ENCODE measurements at places on chromosomes 1 and 21. TPM values are rescaled to one million over a fixed set of nuclear protein-coding genes. Genes with fewer than 3 reads are reported as not detected.

Gene DCST2
- 0.14 TPM for polyA plus RNA-seq

Gene THEM5
- not detected for polyA plus RNA-seq

Gene BEND5
- 1.2 TPM for polyA plus RNA-seq

Gene DENND2C
- 0.53 TPM for polyA plus RNA-seq

Gene TEX38
- polyA plus RNA-seq, result not detected

Gene TESK2
- 1.3 TPM for polyA plus RNA-seq

Gene SH3BP5L
- polyA plus RNA-seq, result 35.9 TPM

Gene SZRD1
- 149 TPM for polyA plus RNA-seq

GRCh38 chr1:191490303-191490702 lies 668.0 kb upstream of the RGS18 start:
- DNase-seq, result no peak

- no peak for DNase-seq
Observed at GRCh38 chr1:170020859-170021258, 53.6 kb downstream of the KIFAP3 start.

DNA sequence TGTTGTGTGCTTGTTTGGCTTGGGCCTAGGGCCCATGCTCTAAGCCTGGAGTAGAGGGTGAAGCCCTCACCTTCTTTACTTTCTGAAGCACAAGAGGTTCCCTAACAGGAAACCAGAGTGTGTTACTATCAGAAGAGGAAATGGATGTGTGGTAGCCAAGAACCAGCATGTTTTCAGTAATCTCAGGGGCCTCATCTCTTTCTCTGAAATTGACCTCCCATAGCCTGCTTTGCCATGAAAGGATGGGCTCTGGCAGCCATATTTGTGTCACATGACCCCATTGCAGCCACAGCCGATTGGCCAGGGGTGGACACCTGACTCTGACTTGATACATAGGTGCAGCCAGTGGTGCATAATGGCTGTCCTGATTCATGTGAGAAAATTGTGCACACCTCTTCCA lies 18.6 kb downstream of the A3GALT2 start:
- DNase-seq, result no peak

DNA sequence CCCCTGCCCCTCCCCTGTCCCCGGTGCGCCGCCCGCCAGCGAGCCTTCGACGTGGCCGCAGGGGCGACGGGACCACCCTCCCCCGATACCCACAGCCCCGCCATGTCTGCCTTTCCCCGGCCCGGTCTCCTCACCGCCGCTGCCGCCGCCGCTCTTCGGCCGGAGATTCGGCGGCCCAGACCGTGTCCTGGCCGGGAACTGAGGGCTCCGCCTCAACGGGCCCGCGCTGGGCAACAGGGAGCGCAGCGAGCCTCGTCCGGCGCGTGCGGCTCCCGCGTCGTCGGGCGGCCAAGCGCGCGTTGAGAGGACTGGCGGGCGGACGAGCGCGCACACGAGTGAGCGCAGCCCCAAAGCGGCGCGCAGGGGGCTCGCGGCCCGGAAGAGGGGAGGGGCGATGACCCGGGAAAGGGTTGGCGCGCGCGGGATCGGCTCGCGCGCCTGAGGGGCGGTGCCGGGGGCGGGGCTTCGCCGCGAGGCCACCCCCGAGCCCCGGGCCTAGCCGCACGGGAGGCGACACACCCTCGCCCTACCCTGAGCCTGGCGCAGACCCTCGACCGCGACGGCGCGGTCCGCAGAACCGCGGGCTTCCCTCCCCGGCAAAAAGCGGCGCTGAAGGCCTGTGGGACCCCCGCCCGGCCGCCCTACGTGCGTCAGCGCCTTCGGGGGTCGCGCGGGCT lies at the start of gene BTG3:
TSS of gene BTG3 (minus strand) at position 337 of the 677 bp plus-strand sequence. CDS start 3,757 bp downstream, outside the sequence.
- peak; percentile 76 for DNase-seq

DNA sequence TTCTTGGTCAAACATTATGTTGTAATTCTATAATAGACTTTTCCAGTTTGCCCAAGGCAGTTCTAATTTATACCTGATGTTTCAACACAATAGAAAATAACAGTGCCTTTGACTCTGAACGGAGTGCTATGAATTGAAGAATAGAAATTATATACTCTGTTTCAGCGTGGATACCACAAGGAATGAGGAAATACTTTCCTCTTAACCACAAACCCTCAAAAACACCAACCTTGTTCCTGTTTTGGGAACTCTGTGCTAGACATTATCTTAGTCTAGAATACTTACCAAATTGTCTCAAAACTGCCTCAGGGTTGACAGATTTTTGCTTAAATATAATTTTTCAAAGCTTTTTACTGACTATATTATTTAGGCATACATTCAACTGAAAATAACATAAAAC lies 1629.3 kb downstream of the MRPL39 start:
- no peak for DNase-seq

- DNase-seq, result no peak
Observed at GRCh38 chr1:85202092-85202863, 1.5 kb upstream of the SYDE2 start.

DNA sequence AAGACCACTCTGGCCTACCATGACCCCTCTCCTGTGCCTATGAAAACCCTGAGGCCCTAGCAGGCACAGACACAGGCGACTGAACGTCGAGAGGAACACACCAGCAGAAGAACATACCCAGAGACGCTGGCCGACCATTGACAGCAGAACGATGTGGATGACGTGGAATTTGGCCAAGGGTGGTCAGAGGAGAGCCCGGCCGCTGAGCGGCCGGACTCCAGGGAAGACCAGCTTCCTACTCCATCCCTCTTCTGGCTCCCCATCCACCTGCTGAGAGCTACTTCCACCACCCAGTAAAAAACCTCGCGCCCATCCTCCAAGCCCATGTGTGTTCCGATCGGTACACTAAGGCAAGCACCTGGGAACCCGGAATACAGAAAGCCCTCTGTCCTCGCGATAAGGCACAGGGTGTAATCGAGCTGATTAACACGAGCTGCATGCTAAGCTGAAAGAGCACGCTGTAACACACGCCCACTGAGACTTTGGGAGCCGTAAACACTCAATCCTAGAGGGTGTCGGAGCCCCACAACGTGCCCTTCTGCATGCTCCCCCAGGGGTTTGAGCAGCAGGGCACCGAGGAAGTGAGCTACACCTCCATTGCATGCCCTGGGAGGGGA lies 150.3 kb downstream of the CENPF start:
- no peak for DNase-seq

DNA sequence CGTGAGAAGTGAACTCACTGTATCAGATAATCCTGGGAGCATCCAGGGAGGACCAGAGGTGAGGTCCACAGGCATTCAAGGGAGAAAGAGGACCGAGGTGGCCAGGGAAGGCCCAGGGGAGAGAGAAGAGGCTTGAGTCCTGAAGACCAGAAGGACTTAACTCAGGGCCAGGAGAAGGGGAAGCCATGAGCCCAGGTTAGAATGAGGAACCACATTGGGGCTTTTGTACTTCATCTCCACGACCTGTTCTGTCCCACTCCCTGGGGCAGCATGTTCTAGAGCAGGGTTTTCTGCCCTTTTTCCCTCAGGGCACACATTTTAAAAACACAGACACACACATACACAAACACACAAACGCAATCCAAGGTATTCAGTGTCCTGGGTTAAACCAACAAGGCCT lies 8.4 kb downstream of the LGR6 start:
- DNase-seq, result no peak

DNA sequence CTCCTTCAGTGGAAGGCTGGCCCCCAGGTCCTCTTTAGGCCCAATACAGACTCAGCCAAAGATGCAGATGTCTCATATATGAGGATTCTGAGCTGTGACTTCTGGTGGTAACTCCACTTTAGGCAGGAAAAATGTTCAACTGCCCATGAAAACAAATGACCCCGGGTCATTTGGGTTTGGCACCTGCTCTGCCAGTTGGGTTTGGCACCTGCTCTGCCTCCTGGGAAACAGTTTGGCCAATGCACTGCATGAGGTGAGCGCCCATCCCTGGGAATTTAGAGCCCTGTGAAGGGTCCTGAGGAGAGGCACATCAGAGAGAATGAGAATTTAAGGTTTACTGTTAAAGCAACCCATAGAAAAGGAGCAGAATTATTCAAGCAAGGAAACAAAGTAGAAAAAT lies 45.3 kb downstream of the B3GALT5 start:
- no peak for DNase-seq

GRCh38 chr1:77954521-77954920 lies 24.4 kb downstream of the FUBP1 start:
- peak; percentile 43 for DNase-seq

- no peak for DNase-seq
Observed at GRCh38 chr1:242788771-242789170, 264.3 kb upstream of the PLD5 start.

DNA sequence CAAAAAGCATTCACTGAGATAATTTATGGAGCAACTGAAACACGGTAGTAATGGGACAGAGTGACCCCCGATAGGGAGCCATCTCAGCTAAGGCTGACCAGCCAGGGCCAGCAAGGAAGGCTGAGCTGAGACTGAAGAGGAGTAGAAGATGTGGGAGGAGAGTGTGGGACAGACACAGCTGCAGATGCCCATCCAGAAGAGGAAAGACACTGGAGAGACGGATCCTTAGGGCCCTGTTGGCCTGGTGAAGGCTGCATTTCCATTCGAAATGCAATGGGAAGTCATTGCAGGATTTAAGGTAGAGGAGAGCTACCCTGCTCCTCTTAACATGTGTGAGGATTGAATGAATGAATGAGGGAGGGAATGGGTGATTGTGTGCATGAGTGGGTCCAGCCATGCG lies 44.0 kb upstream of the LRP8 start:
- no peak for DNase-seq

- DNase-seq, result no peak
Observed at GRCh38 chr1:4512636-4513035, 141.8 kb upstream of the AJAP1 start.

- no peak for DNase-seq
Observed at GRCh38 chr1:55886856-55887712, 671.9 kb upstream of the USP24 start.
